ENCODE measurements at places on chromosomes 5 and 9.

DNA sequence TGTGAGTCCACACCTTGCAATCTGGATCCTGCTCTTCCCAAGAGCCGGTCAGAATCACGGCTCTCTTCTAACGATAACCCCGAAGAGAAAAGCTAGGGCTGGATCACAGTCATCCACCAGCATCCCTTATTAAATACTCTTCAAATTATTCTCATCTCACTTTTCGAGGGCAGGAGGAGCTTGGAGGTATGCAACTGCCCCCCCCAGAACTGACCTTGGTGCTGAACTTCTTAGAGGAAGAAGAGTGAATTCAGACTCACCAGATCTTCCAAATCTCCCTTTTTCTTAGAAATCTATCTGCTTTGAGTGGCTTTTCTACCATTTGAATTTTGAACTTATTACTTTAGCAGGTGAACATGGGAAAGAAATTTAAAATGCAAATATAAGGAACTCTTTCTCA is 75.7 kb downstream of the MED10 start:
- no peak for DNase-seq

GRCh38 chr5:27491047-27491446 is 452.7 kb upstream of the CDH9 start:
- DNase-seq: no peak

DNA sequence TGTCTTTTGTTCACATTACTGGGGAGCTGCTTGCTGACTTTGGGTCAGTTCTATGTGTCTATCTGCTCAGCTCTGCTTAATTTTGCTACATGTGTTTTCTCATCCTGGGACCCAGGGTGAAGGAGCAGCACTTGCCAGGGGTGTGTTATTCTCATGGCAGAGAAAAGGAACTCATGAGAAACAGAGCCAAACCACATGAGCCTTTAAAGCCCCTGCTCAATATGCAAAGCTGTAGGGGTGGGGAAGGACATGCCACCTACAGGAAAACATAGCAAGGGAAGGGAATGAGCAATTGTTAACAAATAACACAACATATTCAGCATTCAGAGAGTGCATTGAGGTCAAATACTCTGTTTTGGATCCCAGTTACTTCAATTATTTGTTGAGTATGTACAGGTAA is 290.9 kb downstream of the CDK5RAP2 start:
- no peak for DNase-seq

DNA sequence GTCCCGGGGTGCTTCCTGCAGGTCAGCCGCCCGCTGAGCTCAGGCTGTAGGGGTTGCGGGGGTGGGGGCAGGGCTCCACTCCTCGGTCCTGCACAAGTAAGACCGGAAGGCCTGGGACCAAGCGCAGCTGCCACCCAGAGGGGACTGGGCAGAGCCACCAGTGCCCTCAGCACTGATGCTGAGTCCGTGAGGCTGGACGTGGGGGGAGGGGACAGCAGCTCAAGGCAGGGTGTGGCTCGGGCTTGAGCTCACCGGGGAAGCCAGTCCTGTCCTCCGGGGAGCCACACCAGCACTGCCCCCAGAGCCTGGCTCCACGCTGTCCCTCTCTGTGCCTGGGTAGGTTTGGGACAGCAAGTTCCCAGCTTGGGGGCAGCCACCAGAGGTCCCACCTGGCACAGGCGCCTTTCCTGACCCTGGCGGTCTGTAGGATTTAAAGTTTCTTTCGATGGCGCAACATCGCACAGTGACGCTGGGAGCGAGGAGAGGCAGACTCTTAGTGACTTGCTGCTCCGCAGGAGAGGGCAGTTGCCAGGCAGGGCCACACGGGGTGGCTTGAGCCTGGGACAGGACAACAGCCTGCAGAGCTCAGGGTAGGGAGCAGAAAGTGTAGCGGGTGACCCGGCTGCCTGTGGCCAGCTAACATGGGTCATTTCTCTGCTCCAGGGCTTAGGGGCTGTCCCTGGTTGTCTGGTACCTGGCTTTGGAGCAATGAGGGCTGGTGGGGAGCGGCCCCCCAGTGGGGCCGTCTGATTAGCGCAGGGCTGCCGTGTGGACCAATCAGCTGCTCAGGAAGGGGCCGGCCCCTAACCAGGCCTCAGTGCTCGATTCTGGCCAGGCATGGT is 5.7 kb downstream of the LCN1 start:
- DNase-seq: no peak

GRCh38 chr9:114061292-114061691 is 16.8 kb downstream of the AMBP start:
- DNase-seq: no peak

- peak; percentile 54 for DNase-seq
These were observed 3.7 kb downstream of the TLN1 start for GRCh38 chr9:35728041-35728971.
